ENCODE measurements at places on chromosomes 5 and 9.

DNA sequence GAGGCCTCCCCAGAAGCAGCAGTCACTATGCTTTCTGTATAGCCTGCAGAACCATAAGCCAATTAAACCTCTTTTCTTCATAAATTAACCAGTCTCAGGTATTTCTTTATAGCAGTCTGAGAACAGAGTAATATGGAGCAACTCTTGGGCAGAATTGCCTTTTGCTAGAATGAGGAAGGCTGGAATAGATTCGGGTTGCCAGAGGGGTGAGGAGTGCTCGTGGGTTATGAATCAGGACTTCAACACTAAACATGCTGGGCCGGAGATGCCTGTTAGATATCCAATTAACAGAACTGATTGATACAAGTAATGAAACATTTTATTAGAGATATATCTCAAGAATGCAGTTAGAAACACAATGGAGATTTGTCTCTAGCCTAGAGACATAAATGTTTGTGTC, 140.9 kb upstream of the MAP3K1 start:
- no peak for DNase-seq

- no peak for DNase-seq
Observed at GRCh38 chr5:65796269-65796668, 74.3 kb downstream of the NLN start.

- no peak for DNase-seq
Observed at GRCh38 chr9:72431036-72431435, 66.0 kb upstream of the ZFAND5 start.

GRCh38 chr5:98843481-98843880, 70.0 kb downstream of the RGMB start:
- DNase-seq: no peak

GRCh38 chr9:131349881-131350563, 43.9 kb upstream of the PRRC2B start:
- DNase-seq: peak; percentile 86

DNA sequence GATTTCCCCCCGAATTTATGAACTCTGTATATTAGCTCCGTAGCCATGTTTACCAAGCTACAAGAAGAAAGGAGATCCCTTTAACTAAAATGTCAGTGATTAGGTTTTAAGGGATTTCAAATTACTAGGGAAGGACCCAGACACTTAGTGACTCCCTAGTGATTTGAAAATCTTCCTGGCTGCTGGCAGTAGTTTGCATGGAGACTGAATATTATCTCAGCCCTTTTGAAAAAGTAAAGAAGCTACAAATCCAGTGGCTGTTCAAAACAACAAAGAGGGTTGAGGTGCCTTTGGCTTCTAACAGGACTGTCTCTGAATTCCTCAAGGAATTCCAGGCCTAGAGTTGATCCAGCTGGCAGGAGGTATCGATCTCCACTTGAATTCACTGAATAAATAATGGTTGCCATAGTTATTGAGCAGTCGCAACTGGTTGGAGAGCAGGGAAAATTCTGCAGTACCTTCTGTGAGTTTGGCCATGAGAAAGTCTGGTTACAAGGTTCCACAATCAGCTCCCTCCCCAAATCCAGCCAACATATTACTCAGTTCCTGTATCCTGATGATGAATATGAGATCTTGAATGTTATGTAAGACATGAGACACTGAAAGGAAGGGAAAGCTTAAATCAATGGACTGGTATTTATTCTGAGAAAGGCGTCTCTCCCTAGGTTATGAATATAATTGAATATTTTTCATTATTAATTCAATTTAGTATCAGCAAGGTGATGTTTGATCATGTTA, 37.7 kb downstream of the NR4A3 start:
- no peak for DNase-seq

DNA sequence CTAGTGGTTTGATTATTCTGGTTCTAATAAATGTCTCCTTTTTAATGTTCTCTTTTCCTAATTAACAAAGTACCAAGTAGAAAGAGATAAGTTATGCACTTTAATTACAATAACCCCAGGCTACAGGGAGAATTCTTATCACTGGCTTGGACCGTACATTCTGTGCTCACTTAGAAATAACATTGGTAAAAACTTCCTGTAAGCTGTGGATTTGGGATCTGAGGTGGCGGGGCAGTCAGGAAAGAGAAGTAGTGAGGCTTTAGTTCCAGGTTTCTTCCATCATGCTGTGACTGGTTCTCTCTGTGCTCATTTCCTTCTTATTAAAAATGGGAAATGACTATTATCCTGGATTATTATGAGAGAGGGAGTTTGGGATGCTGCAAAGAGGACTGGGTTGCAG, 142.0 kb downstream of the EGFLAM start:
- no peak for DNase-seq

DNA sequence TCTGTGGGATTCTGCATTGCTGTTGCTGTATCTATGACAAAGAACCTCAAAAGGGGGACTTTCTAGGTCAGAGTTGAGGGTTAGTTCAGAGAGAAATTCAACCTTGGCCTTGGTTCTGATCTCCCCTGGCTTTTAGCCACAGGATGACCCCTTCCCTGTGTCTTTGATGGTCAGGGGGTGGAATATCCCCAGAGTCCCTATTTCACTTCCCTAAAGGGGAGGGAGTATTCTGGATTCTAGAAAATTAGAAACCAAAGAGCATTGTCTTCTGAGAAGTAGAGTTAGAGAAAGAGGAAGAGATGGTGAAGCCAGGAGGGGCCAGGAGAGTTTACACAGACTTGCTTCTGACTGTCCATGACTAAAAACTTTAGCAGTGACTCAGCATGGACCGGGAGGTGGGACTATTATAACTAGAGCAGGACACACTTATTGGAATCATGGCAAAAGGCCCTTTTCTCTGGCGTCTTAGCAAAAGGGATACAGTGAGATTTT, 56.2 kb upstream of the LPAR1 start:
- DNase-seq: no peak

DNA sequence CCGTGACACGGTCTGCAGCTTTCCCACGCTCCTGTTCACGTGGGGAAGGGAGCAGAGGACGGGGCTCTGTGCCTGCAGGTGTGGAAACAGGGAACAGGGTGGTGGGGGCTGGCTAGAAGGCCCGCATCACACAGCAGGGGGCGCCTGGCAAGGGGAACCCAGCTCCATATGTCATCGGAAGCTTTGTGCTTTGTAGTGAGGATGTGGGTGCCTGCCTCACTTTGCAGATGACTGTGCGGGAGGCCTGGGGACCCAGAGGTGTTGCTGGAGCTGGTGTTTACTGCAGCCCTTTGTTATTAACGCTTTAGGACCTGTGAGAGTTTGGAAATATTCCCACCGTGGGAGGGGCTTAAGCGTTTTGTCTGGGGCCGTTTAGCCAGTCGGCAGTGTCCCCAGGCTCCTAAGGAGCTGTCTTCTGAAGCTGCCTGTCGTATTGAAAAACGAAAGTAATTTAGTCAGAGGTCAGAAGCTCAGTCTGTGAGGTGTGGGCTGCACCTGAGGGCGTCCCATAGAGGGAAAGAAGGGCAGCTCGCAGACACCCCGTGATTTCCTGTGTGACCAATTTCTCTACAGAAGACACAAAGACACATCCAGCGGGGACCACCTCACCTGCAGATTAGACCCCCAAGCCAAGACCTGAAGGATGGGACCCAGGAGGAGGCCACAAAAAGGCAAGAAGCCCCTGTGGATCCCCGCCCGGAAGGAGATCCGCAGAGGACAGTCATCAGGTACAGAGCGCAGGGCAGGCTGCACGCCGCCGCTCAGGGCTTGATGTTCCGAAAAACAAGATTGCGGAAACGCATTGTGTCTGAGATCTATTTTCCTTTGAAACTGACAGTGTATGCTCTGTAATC, 9.1 kb downstream of the MAN1B1 start:
- DNase-seq: peak; percentile 90

GRCh38 chr5:113054899-113055298, 78.3 kb downstream of the DCP2 start:
- DNase-seq: no peak

DNA sequence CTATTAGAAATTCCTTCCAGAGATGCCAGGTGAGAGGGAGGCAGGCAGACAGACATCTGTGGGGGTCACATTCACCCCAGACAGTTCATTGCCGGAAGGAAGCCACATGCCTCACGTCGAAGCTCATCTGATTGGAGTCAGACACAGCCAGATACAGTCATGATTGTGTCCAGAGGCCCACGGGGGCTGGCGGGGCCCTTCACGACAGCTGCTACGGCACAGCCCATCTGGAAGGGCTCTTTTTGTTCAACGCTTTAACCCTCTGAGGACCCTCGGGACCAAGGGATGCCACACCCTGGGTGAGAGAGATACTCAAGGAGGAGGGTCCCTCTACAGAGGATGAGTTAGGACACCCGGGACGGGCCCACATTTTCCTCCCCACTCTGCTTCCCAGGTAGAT, 31.9 kb upstream of the GABRP start:
- DNase-seq: no peak

GRCh38 chr9:73869264-73869663, 627.9 kb upstream of the RORB start:
- DNase-seq: peak; percentile 61

GRCh38 chr9:134413112-134413715, 87.0 kb downstream of the RXRA start:
- no peak for DNase-seq

GRCh38 chr9:136777359-136777758, 13.0 kb upstream of the LCN15 start:
- no peak for DNase-seq

- DNase-seq: peak; percentile 11
Observed at GRCh38 chr9:76912636-76913275, 6.8 kb upstream of the PRUNE2 start.
